Stimulated activated CD4-positive, alpha-beta T cell treated with anti-CD3 and anti-CD28 coated beads, Interleukin-15, amount 100 ng/mL, for 48 hours (primary cell): ENCODE measurements at places on chromosomes 7 and 10.

- no peak for DNase-seq
These were observed 147.9 kb downstream of the RPS24 start for GRCh38 chr10:78181381-78182055.

- no peak for DNase-seq
These were observed 73.4 kb upstream of the PDCD4 start for GRCh38 chr10:110798340-110798739.

GRCh38 chr7:105934572-105935185, 28.4 kb upstream of the CDHR3 start:
- DNase-seq, result no peak

DNA sequence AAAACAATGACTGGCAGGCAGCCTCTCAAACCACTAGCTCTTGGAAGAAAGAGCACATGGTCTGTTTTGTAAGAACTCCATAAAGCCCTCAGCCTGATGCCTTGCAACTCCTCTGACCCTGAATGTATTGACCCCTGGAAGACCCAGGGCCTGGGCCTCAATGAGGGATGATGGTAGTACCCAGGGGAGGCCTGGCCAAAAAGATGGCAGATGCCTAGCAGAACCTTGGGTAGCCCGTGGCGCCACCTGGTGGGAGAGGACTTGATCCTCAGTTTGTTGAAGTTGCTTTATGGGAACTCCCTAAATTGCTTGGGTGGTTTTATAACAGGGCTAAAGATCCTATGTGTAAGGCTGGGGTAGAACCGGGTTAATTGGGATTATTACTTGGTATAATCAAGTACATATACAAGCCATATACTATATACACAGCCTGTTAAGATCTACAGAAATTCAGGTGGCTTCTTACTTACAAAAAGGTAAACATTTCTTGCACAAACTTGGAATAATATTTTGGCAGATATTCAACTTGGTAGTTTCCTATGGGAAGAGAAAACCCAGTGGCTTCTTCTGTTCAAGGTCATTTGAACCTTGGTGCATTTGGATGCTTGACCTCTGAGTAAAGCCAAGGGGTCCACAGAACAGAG, 95.8 kb upstream of the CACUL1 start:
- peak; percentile 68 for DNase-seq

DNA sequence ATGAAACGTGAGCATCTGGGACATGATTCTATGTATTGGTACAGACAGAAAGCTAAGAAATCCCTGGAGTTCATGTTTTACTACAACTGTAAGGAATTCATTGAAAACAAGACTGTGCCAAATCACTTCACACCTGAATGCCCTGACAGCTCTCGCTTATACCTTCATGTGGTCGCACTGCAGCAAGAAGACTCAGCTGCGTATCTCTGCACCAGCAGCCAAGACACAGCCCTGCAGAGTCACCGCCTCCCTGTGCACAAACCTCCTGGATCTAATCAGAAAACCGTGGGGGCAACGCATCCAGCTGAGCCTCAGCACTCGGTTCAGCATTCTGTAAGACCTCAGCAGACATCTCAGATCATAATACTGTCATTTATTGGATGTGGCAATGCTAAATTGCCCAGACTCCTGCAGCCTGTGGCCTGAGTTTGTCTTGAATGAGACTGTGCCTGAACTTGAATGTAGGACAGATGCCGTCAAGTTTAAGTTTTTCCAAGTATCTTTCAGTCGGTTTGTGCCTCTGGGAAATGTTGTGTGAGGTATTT, 41.5 kb upstream of the PRSS58 start:
- DNase-seq, result no peak

DNA sequence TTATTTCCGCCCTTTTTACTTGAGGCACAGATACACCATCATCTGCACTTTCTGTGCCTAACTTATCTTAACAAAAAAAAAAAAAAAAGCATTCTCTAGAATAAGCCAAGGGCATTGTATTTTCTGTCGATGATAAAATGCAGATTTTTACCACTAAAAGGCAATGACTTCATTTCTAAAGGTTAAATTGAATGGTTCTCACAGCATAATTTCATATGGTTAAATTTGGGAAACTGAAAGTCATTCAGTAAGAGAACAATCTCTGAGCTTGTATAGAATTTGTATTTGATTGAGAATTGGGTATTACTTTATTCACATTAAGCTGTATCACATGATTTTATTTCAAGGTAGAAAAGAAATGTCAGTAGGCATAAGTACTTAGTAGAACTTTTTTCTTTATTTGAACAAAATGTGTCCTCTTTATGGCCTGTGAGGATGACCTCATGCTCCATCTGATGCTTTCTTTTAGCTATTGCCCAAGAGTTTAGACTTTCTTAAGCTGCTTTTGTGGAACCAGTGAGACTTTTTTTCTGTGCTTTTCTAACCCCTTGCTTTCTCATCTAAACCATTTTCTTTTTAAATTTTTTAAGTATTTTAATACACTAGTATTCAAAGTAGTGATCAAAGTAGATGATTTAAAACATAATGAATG, 110.3 kb downstream of the LRRC4 start:
- DNase-seq, result no peak

DNA sequence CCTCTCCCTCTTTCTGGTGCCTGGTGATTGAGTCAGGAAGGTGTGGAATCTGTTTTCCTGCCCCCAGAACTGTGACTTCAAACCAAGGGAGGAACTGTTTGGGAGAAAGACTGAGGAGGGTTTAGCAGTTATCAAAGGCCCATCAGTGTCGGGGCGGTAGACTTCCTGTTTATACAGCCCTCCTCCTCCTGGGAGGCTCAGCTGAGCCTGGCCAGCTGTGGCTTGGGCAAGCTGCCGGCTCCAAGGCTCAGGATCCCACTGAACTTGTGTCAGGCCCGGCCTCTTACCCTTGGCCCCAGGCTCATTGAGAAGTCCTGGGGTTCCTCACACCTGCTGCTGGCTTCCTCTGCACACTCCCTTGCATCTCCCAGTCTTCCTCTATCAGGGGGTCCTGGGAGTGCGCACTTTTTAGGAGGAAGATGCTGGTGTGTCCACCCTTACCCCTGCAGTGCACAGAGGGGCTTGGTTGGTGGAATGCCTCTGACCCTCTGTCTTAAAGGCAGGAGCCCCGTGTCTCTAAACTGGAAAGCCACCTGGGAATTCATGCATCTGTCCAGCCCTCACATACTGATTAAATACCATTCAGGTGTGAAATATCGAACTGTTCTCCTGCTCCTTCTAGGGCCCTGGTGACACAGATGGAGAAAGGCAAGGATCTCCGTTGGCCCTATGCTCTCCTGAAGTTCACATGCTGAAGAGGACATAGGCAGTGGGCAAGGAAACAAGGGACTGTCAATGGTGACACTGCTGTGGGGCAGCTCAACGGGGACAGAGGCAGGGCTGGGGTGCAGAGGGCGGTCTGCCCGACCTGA, 32.4 kb downstream of the CXCL12 start:
- no peak for DNase-seq

GRCh38 chr7:12722636-12723605, 35.5 kb downstream of the ARL4A start:
- no peak for DNase-seq

DNA sequence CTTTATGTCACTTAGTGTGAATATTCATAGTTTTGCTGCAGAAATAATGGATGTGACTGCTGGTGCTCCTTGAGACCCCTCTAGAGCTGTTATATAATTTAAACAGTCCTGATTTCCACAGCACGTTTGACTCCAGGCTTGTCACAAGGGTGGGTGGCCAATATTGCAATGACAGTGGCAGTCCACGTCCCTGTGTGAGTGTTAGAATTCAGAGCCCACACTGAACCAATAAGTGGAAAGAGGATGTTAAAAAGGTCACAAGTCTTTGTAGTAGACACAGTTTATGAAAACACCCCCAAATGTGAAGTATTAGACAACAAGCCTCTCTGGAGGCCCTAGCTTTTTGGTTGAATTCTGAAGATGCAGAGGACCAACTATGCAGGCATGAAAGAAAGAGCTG, 2.0 kb downstream of the PPP1R17 start:
- no peak for DNase-seq

DNA sequence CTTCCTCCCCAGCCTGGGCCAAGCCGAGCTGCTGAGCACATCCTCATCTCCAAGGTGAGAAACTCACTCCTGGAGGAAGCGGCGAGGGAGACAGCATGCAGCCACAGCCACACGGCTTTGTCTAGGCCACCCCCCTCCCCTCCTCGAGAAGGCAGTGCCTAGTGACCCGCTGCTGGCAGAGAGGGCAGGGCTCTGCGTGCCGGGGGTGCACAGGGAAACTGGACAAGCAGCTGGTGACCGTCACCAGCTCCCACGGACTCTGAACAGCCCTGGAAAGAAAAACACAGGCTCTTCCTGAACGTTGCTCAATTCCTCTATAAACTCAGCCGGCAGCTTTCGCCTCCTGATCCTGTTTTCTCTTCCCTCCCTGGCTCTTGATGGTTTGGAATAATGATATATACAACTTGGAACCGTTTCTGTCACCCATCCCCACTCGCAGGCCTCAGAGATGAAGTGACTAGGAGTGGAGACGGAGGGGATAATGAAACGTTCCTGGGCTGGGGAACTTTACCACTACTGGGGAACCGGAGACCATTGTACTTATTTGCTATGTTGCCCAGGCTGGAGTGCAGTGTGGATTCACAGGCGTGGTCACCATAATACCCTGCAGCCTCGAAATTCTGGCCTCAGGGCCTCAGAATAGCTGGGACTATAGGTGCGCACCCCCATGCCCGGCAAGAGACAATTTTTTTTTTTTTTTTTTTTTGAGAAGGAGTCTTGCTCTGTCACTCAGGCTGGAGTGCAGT, 19.3 kb downstream of the PAPOLB start:
- DNase-seq, result no peak

DNA sequence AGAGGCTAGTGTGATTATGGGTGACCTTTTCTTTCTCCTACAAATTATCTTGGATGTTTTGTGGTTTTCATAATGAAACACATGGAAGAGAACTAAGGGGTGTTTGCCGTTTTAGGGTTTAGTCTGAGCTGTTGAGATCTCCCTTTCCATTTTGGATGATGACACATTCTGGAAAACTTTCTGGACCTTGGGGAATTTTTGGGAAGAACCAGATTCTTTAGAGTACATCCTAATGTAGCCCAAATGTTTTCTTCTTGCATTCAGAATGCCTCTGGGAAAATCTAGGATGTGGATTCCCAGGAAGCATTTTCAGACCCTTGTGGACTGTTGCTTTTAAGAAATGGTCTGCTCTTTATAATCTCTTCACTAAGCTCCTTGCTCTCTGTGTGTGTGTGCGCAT, 165.7 kb downstream of the SORCS3 start:
- DNase-seq, result no peak

DNA sequence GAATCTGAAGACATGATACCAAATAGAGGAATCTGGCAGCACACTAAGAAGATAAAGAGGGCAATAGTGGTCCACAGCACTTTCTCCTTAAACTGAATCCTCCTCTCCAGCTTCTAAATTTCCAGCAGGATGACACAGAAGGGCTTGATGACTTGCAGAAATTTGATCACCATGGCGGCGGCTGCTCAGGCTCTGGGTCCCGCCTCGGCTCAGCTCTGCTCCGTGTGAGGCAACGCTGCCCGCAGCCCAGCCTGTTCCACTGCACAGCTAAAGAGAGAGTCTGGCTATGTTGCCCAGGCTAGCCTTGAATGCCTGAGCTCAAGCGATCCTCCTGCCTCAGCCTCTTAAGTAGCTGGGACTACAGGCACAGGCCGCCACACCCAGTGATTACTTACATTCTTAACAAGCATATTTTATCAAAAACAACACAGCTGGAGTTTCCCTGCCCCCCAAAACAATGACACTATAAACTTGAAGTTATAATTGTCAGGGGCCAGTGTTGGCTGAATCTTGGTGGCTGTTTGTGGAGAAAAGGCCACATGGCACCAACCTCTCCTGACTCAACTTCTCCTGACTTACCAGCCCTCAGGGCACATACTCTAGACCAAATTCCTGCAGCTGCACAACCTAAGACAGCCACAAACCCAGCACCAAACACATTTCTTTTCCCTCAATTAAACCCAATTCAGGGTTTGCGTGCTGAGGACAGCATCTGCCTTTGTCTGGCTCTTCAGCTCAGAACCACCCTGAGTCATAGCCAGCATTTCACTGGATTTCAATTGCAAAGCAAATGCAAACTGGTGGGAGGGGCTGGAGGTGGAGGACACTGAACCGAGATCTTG, 11.6 kb upstream of the TNPO3 start:
- no peak for DNase-seq

DNA sequence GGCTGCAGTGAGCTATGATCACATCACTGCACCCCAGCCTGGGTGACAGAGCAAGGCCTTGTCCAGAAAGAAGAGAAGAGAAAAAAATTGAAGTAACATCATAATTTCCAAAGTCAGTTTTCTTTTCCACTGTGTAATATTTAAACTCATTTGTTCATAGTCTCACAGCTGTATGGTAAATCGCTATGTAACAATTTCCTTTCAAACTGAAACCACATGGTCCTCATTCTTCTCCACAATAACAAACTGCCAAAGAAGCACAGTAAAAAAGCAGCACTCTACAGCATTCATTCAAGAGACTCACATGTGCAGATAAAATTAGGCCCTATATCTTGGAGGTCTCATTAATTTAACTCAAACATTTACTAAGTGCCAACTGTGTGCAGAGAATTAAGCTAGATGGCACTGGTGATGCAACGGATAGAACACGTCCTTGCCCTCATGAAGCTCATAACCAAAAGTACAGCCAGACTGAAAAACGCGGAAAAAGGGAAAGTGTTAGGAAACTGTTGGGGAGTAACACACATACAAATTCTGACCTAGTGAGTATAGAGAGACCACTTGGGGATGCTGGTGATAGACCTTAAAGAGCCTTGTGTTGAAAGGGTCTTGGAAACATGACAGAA, 174.0 kb upstream of the KCTD7 start:
- DNase-seq, result no peak

GRCh38 chr10:114764656-114765055, 56.9 kb upstream of the FHIP2A start:
- DNase-seq, result no peak

GRCh38 chr7:134966691-134967090, 19.6 kb upstream of the AGBL3 start:
- no peak for DNase-seq

GRCh38 chr10:118259288-118259906, 82.7 kb downstream of the FAM204A start:
- DNase-seq, result peak; percentile 10

DNA sequence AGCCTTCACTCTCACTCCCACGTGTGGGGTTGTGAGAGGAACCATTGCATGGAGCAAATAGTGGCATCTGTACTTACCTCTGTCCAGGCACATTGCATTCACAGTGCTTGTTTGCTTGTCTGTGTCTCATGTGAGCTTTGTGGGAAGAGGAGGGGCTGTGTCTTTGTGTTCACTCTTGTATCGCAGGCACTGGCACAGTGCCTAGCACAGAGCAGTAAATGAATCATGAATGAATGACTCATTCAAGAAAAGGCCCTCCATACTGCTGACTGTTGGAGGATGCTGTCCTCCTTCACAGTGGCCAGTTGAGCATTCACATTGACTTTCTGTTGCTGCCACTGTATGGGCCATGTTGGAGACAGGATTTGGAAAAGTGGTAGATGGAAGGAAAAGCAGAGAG, 125.3 kb downstream of the SORCS3 start:
- DNase-seq, result no peak
